Esophagus mucosa (tissue), 1 donor: ENCODE measurements at places on chromosomes 3 and 15.

DNA sequence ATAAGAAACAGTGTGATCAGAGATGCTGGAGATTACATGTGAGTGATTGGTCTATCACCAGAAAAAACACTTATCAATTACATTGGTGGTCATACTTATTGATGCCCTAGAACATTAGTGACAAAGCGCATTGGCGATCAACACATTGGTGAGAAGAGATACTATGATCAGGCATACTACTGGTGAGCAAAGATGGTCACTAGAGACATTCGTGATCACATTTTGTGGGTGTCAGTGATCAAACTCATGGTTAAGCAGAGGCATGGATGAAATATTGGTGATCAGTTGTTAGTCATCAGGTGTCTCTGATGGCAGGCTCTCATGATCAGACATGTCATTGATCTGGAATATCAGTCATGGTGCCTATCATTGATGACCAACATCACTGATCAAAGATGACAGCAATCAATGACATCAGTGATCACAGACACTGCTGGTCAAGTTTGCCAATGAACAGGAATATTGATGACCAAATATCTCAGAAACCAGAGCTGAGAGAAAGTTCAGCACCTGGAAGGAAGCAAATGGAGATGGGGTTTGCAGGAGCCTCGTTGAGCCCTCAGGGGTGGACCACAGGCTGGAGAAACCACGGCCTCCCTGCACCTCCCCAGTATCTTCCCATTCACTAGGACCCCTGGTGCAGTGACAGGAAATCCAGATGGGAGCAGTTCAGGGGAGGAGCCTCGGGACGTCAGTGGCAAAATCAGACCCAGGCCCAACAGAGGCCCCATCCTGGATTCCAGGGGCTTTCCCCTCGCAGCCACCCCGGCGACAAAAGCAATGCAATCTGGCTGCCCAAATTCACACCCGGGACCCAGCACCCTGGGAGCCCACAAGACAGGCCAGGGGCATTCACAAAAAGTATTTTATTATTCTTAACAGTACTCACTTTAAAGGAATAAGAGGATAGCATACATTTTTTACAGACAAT is 12.2 kb upstream of the DNAJB8 start:
- ATAC-seq = no peak

GRCh38 chr3:185813691-185814215 is 11.1 kb downstream of the IGF2BP2 start:
- no peak for ATAC-seq

GRCh38 chr3:193788189-193788991 is 195.4 kb downstream of the OPA1 start:
- ATAC-seq = no peak

GRCh38 chr3:66110840-66111239 is 72.1 kb upstream of the MAGI1 start:
- peak; percentile 43 for ATAC-seq

DNA sequence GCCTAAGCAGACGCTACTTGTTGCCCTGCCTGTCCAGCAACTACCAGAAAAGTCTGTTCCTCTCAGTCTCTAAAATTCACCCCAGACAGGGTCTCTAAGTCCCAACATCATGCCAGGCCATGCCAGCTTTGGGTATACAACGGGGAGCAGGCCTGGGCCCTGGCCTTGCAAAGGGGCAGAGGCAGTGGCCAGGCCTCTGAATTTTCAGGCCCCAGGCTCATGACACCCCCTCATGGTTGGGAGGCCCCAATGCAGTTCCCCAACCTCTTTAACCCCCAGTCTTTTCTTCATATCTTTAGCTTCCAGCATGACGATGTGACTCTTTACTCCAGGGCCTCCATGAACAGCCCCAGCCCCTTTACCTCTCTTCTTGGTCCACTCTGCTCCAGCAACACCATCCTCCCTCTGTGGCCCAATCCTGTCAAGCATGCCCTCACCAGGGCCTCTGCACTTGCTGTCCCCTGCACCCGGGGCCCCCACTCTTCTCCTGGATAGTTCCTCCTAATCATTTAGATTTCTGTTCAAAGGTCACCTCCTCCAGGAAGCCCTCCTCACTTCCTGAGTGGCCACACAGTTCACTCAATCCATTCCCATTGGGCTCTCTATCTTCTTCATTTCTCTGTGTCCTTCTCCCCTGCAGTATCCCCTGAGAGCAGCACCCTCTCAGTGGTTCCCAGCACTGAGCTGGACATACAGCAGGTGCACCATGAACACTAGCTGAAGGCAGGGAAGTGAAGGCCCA is 4.8 kb downstream of the IQSEC1 start:
- ATAC-seq = no peak

DNA sequence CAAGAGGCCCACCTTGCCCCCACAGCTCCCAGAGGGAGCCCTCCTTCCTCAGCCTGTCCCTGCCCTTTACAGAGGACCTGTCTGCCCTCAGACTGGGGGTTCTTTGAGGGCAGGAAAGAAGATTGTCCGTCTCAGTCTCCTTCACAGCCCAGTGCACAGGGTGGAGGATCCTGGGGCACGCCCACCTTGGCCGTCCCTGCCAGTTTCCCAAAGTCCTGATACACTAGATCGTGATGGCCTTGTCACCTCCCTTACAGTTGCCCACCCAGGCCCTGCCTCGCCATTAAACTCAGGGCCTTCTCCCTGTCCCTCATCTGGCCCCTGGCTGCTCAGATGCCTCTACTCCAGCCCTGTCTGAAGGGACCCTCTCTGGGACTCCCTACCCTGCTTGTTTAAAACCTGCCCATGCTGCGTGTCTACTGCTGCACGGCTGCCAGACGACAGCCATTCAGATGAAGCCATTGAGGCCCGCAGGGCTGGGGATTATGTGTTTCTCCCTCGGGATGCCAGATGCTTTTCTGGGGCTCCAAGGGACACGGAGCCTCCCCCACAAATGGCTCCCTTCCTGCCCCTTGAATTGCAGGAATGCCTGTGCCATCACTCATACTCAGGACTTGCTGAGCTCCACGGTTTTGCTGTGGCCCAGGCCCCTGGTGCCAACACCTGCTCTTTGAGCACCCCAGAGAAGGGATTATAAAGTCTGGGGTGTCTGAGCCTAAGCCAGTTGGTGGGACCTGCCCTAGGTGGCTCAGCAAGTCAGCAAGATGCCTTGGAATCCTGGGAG is 27.8 kb downstream of the ACSBG1 start:
- ATAC-seq = no peak
